Motor neuron (in vitro differentiated cells): ENCODE measurements at places on chromosomes 5 and 9.

GRCh38 chr5:6837519-6838110 is 124.4 kb downstream of the TENT4A start:
- no peak for ATAC-seq

DNA sequence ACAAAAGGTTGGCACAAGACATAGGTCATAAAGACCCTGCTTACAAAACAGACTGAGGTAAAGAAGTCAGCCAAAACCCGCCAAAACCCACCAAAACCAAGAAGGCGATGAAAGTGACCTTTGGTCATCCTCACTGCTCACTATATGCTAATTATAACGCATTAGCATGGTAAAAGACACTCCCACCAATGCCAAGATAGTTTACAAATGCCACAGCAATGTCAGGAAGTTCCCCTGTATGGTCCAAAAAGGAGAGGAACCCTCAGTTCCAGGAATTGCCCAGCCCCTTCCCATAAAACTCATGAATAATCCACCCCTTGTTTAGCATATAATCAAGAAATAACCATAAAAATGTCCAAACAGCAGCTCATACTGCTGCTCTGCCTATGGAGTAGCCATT is 27.7 kb downstream of the MLLT3 start:
- no peak for ATAC-seq

- ATAC-seq = no peak
Measured at GRCh38 chr5:120016717-120017382, 387.5 kb downstream of the FAM170A start.

GRCh38 chr9:134641173-134641989 is at the start of gene COL5A1:
COL5A1 (plus strand) TSS chr9:134641803; CDS start chr9:134642188, 385 bp downstream.
- ATAC-seq = peak; percentile 87

DNA sequence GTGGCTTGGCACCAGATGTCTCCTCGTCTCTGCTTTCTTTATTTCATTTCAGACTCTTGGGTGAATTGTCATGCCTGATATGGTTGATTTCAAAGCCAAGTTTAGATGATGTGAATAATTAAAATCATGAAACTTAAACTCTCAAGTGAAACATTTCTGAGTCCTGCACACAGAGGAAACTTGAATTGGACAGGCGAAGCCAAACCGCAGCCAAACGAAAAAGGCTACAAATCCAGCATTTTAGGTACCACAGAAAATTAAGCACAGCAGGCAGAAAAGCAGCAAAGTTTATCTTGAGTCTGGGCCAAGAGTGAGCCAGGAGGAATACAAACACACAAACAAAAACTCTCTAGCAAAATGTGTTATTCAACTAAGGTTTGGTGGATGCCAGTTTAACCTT is 659.8 kb upstream of the KLF4 start:
- ATAC-seq = peak; percentile 39

DNA sequence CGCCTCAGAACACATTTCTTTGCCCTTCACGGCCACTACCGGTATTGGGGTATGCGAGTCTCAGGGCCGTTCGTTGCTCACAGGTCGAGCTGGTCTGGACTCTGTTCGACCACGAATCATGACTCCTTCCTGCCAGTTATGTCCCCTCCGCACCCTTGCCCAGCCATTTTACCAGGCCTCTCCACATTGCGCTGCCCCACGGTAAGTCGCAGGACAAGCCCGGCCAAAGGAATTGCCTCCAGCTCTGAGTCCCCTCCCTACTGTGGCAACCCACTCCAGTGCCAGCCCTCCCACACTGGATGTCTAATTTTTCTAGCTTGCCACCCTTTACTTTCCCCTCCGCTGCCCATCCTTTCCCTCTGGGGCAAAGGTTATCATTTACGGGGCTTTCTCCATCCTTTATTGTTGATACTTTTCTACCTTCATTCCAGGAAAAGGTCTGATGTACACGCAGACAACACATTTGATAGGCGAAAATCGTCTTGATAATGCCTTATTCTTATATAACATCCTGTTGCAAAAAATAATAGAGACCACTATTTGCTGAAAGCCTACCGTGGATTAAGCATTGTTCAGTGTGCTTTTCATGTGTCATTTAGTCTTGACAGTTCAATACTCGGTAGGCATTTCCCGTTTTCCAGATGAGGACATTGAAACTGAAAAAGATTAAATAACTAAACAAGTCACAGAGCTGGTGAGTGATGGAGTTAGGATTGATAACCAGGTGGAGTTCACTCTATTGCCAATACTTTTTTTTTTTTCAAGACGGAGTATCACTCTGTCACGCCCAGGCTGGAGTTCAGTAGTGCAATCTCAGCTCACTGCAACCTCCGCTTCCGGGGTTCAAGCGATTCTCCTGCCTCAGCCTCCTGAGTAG is 958 bp upstream of the HSPA5 start:
- peak; percentile 8 for ATAC-seq

- no peak for ATAC-seq
Measured at GRCh38 chr5:135130261-135131215, 96.5 kb upstream of the PITX1 start.

- ATAC-seq = peak; percentile 45
Measured at GRCh38 chr9:77131399-77131798, 45.9 kb upstream of the VPS13A start.

DNA sequence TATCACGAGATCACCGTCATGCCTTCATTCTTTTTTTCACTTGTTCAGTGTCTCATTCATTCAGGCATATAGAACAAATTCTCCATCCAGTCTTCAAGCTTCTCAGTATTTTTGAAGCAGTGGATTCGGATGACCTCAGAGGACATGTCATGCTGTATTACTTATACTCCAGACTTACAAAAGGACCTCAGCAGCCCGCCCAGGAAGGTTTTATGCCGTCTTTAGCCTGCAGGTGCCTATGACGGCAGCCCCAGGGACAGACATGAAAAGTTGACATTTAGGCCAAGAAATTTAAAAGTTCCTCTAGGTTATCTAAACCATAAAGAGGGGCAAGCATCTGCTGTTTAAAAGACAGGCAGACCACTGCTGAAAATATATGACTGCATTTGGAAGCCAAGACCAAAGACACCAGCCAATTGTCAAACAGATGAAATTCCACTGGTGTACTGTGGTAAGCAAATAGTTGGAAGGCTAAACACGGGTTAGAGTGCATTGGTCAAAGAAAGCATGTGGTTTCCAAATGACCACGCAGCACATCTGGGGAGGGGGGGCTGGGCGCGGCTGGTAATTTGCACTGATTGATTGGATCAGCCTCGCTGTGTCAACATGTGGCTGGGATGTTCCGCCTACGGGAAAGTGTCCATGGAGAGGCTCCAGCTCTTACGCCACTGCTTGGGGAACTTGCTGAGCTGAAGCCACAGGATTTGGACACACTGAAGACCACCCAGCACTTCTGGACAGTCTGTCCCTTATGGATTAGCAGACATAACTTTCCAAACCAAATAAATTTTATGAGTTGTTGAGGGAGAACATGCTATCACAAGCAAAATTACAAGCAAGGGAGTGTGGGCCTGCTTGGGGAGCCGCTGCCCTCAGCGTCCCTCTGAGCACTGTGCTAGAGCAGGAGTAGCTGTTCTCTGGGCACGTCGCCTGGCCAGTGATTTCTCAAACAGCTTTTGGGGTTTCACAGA is 173.6 kb downstream of the FANCC start:
- peak; percentile 57 for ATAC-seq

- no peak for ATAC-seq
Measured at GRCh38 chr9:6692433-6692832, 46.9 kb upstream of the GLDC start.

DNA sequence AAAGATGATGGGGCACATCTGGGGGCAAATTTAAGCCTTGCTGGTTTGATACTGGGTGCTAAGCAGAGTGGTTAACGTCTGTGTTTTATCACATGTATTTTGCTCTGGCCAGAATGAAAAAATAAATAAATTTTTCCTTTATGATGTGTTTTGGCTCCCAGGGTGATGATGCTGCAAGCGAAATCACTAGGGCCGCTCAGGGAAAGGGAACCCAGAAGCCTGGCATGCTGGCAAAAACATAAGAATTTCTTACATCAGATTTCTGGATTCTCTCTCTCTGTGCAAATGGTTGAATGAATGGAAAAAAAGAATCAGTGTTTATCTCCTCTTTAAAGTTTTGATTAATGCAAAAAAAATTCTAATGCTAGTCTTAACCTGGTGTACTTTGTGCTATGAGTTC is 1975.2 kb upstream of the C9orf72 start:
- ATAC-seq = no peak

- ATAC-seq = no peak
Measured at GRCh38 chr9:18238752-18239447, 235.1 kb upstream of the ADAMTSL1 start.

DNA sequence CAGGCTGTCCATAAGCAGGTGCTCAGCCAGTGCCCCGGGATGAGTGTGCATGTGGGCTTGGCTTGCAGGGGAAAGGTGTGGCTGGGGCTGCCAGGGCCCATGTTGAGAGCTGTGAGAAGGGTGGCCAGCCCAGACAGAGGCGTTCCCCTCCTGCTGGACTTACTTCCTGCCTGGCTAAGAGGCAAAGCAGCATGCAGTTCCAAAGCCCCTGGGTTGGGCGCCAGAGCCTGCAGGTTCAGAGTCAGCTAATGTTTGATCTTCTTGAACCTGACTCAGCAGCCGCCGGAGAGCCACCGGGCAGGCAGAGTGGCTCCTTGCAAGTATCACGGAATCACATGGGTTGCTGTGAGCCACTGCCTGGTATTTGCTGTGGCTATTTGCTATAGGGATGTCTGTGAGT is 168.4 kb upstream of the MAP1B start:
- ATAC-seq = peak; percentile 90

DNA sequence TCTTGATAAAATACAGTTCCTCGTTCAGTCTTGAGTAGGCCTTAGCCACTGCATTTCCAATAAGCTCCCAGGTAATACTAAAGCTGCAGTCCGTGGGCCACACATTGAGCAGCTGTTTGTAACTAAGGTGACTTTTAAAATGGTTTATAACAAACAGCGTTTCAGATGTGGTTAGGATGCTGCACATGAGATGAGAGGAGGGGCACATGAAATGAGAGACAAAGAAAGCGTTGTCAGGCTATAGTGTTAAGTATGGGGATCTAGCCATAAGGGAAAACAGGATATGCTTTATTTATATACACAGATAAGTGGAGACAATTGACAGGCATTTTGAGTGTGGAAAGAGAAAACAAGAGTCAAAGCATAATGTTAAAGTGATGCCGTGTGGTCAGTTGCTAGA is 89.9 kb downstream of the PAM start:
- ATAC-seq = no peak

DNA sequence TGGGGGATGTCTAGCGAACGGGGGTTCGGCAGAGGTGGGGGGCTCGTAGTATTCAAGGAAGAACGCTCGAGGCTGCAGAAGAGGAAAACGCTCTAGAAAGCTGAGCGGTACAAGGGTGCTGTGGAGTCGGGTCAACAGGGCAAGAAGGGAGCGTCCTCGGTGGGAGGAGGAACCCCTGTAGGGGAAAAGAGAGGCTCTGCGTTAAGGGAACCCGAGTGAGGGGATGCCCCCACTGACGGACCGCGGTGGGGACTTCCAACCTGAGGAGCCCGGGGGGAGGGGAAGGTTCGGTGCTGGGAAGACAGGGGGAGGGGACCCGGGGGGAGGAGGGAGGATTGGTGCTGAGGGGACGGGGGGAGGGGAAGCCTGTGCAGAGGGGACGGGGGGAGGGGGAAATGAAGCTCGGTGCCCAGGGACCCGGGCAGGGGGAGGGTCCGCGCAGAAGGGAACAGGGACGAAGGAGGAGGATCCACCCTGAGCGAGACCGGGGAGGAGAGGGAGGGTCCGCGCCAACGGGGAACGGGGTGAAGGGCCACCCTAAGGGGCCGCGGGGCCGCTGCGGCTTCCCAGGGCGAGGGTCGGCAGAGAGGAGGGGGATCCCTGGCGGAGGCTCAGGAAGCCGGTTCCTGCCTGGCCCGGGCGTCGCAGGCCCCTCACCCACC is 621 bp downstream of the NR6A1 start:
- ATAC-seq = no peak

DNA sequence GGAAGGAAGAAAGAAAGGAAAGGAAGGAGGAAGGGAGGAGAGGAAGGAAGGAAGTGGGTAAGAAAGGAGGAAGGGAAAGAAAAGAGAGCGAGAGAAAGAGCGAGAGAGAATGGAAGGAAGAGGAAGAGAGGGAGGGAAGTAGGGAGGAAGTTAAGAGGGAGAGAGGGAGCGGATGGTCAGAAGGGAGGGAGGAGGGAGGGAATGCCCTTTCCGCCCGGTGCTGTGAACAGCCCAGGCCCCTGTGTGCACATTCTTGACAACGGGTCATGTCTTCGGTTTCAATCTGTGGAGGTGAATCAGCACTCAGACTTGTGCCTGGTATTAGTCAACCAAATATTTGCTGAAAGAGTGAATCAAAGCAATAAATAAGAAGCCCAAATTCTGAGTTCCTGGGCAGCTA is 39.2 kb downstream of the PRUNE2 start:
- ATAC-seq = no peak

- no peak for ATAC-seq
Measured at GRCh38 chr5:52798938-52799337, 11.2 kb downstream of the ITGA1 start.

- no peak for ATAC-seq
Measured at GRCh38 chr9:13552606-13553215, 273.2 kb upstream of the MPDZ start.

DNA sequence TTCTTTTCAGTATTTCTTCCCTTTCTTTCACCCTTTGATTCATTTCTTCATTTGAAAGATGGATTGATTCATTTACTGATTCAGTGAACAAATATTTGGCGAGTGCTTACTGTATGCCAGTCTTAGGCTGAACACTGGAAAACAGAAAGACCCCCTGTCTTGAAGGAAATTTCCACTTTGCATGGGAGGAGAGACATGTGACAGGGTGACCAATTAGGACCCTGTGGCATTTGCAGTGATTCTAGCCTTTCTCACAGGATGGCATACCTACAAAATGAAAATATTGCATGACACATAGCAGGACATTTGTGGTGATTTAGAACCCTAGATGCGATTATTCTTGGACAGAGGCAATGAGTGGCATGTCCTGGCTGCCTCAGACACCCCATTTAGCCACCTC is 407.2 kb upstream of the SGCD start:
- no peak for ATAC-seq

DNA sequence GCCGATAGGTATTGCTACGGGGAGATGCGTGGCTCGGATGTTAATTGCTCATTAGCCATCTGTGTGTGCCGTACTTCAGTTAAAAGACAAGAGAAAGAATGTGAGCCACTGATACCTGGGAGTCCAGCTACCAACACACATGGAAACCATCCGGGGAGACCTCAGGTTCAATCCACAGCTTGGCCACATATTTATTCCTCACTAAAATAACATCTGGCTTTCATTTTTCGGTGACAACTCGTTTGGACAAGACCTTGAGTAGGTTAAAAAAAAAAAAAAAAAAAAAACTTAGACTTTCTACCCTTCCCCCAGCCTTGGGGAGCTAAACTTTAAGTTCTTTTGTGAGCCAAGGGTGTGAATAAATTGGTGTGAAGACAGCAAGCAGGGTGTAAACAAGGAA is 84.1 kb downstream of the SLIT3 start:
- no peak for ATAC-seq

GRCh38 chr5:119417891-119418605 is 34.2 kb upstream of the HSD17B4 start:
- no peak for ATAC-seq

DNA sequence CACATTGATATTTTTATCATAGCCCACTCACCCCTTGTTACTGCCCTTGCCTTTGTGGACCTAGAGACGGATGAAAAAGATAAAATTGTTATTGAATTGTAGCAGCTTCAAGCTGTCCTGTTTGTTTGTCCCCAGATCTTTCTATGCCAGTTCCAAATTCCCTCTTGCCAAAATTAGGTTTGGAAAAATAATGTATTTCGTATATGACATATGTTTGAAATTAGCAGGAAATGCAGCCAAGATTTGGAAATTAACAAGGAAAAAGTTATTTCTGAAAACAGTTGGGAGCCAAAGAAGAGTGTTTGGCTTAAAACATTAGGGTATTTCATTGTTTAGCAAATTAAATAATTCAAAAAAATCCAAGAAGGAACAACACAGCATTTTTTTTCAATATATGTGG is 33.5 kb downstream of the SPATA31D1 start:
- no peak for ATAC-seq
